COR-L47 (cell line): ENCODE measurements at places on chromosomes 2 and 18.

DNA sequence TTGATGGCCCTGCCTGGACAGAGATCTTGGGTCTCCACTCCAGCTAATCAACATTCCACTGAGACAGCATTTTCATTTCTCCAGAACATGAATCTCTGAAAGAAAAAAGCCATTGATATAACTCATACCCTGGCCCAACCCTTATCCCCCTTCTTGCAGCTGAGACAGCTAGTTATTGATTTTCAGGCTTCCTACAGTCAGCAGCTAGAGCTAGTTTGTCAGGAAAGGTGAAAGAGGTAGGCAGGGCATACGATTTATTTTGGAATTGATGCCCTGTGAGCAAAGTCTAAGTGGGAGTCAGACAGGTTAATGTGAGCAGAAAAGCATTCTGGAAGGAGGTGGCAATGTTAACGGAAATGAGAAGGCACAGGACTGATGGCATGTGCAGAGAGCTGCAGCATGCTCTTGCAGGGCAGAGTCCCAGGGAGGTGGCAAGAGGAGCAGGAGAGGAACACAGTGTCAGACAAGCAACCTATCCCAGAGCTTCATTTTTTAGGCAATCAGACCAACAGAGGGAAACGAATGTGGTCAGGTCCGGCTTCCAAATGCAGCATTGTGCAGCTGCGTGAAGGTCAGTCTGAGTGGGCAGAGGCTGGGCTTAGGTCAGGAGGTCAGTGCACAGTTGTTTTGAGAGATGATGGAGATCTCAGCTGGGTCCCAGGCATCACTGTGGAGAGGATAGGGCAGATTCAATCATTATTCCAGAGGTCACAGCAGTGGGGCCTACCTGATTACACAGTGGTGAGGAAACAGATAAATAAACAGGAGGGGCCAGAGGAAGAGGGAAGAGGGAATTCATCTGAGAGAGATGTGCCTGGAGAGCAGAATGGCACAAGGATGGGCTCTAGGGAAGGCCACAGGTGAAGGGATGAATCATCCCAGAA is 134.8 kb downstream of the CMPK2 start:
- DNase-seq: no peak

- no peak for DNase-seq
These were observed 8.1 kb upstream of the SOS1 start for GRCh38 chr2:39128919-39129391.

GRCh38 chr2:145835665-145836064 is 1315.7 kb upstream of the ZEB2 start:
- DNase-seq: no peak

DNA sequence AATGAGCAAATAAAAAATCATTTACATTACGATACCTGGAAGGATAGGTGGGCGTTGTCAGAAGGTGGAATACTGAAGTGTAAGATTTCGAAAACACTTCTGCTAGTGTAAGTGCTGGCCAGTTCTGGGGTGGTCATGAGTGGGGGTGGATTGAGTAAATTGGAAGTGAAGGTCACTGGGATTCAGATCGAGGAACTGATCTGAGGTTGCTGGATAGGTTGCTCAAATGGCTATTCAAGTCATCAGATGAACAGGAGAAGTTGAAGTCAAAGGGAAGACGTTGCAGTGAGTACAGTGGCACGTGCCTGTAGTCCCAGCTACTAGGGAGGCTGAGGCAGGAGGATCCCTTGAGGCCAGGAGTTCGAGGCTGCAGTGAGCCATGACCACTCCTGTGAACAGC is 95.7 kb downstream of the MALT1 start:
- DNase-seq: no peak

DNA sequence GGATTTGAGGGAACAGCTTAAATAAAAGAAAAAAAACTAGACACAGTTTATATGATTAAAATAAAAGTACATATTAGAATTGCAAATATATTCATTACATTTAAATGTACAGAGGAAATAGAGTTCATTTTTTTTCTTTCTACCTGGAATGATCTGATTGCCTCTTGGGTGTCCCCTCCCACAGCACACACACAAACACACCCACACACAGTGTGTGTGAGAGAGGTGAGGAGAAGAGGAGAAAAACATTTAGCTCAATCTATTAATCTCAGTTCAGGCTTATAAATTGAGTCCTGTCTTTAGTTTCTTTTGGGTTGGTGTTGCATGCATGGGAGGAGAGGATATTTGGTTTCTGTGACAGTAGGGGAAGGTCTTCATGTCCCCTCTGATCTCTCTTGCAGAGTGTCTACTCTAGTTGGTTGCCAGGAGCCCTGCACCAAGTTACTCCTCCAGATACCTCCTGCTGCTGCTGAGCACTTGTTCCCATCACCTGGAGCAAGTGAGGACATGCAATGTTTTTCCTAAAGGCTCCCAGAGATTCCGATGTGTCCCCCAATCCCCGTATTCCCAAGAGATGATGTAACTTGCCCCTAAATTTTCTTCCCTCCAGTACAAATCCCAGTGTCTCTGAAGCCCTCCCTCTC is 50.8 kb upstream of the REG3A start:
- no peak for DNase-seq

GRCh38 chr2:9471206-9471605 is 3.1 kb upstream of the IAH1 start:
- no peak for DNase-seq
